ACHN (cell line): ENCODE measurements at places on chromosomes 5 and 9.

GRCh38 chr5:170560938-170561337, 57.1 kb downstream of the KCNIP1 start:
- DNase-seq, result no peak

DNA sequence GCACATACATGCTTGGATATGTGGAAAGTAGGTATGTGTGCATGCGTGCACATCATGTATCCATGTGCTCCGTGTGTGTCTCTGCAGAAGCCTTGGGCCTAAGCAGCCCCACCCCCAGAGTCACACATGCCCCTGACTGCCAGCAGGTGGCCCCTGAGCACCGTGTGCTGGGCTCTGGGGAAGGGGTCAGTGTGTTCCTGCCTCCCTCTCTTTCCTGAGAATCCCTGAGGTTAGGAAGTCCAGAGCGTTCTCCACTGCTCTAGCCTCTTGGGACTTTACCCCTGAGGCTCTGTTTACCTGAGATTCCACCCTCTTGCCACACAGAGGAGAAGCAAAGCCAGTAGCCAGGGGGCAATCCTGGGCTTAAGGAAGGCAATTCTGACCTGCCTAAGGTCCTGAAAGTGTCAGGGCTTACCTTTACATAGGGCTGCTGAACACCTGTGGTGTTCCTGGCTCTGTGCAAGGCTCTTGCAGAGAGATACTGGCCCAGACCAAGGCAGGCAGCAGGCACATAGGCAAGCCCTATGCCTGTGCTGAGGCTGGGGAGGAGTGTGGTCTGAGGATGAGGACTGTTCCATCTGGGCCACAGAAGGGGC, 207.3 kb downstream of the TMEM38B start:
- DNase-seq, result peak; percentile 57

DNA sequence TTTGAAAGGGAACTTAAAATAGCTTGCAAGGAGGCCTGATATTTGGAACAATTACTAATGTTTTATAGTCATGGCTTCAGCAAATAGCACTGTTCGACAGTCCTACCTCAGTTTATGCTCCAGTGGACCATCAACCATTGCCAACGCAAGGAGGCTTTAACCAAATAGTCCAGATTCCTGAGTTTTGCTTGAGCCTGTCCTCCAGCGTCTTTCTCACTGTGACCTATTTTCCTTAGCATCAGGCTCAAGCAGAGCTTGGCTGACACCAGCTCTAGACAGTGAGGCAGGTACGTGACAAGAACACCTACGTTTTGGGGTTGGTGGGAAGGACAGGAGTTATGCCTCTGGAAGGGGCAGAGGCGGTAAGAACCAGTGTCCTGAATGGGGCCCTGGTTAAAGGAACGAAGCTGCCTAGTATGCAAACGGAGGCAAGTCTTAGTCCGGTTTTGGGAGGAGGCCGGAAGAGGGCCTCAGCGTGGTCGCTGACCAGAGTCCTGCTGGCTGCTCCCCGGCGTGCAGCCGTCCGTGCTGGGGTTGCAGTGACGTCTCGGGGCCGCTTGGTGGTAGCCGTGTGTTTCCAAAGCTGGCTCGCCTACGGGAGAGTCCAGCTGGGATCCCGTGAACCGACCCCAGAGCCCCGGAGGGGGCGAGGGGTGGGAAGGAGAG, 998 bp upstream of the FGF18 start:
- peak; percentile 81 for DNase-seq

- no peak for DNase-seq
Measured at GRCh38 chr5:111367115-111367514, 142.9 kb downstream of the CAMK4 start.

DNA sequence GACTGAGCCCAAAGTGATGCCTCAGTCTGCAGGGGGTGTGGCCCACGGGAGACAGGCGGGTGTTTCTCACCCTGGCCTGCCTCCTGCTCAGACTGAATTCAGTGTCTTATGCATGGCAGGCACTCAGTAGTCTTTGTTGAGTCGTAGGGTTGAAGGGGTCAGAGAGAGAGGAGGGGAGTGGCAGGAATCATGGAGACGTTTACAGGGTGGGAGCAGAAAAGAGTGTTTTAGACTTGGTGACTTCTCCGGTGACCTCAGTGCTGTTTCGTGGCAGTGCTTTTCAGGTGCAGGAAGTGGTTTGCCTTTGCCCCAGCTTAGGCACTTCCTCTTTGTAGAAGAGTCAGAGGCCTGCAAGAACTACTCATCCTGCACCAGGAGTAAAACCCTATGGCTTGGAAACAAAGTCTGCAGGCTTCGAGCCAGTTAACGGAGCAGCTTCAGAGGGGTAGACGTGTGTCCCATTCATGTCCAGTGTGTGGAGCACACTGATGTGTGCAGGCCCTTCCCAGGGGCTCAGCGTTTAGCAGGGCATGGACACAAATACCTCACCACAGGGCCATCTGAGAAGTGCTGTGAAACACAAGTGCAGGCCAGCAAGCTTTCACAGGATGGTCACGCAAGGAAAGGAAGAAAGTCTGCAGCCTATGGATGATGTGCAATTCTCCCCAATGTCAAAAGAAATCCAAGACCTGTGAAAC, 24.5 kb upstream of the SEMA4D start:
- peak; percentile 12 for DNase-seq

DNA sequence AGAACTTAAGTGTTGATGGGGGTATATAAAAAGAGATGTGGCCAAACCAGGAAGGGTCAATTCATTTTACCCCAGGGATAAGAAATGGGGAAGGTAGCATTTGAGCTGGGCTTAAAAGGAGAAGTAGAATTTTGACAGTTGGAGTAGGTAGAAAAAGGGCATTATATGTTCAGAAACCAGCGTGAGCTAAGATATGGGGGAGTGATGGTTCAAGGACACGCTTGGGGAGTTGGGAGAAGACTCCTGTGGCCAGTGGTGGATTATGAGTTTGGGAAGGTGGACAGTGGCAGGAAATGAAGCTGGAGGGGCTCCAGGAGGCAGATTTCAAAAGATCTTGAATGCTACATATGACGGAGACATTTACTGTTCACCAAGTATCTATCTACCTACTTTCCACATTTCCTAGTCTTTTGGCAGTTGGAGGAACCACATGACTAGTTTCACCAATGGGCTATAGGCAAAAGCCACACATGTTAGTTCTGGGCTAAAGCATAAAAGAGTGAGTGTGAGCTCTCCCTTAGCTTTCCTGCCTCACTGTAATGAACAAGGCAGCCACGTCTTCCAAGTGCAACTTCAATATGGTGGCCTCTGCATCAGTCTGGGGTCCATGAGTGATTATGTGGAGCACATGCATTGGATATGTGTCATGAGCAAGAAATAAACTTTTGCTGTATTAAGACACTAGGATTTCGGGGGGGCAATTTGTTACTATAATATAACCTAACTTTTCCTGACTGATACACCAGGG, 15.7 kb upstream of the GSN start:
- DNase-seq, result no peak

GRCh38 chr5:10894445-10895054, 133.5 kb upstream of the DAP start:
- DNase-seq, result no peak

DNA sequence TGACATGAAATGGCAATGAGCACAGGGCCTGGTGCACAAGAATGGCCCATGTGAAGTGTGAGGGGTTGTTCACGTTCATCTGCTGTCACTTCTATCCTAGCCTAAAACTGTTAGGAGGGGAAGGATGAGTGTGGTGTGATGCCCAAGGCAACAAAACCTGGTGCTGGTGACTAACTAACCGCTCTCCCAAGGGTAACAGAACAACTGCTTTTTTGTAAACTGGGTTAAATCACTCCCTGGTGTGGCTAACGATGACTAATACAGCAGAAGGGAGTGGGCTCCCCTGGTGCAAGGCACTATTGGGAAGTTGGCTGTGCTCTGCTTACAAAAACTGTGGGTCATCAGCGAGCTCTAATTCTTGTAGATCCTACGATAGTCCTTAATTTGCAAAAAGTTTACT, 103.2 kb upstream of the VCAN start:
- DNase-seq, result no peak

- no peak for DNase-seq
Measured at GRCh38 chr9:127423476-127423933, 677 bp upstream of the ZNF79 start.

DNA sequence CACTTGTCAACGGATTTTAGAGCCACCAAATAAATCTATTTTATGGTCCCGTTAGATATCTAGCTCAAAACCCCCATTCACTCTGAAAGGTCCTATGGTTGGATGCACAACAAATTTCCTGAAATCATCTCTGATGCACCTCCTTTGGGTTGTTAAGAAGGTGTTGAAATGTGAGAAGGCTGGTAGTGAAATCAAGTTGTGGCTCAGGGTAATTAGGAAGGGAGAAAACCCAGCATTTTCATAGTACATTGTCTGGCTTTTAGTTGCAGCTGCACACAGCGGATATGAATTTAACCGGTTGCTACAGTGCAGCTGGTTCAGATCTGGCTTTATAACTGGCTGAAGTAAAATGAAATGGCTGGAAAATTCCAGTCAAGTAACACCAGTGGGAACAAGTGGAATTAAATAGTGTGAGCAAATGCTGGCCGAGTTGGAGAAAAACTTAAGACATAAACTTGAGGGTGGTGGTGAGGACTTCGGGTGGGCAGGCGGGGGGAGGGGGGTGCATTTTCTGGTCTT, 17.6 kb downstream of the RGMB start:
- no peak for DNase-seq

- peak; percentile 74 for DNase-seq
Measured at GRCh38 chr9:69122082-69122548, 52.0 kb upstream of the TJP2 start.

DNA sequence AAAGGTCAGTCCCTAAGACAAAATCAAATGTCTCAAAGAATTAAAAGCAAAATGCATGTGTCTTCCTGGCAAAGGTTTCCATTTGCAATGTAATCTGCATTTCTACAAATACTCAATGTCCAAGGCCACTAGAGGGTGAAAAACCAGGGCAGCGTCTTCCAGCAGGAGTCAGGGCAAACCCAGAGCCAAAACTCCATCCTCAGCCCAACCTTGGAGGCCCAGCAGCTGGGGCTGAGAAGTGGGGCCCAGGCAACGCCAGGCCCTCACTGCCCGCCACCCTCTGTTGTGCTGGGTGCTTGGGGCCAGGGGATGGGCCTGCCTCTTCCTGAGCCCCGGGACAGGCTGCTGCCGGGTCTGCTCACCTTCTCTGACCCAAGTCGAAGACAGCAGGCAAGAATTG, 200.1 kb downstream of the PAX5 start:
- no peak for DNase-seq

GRCh38 chr9:137388589-137389427, 34.2 kb downstream of the EXD3 start:
- DNase-seq, result no peak

GRCh38 chr5:133828722-133829121, 139.7 kb downstream of the C5orf15 start:
- DNase-seq, result no peak

DNA sequence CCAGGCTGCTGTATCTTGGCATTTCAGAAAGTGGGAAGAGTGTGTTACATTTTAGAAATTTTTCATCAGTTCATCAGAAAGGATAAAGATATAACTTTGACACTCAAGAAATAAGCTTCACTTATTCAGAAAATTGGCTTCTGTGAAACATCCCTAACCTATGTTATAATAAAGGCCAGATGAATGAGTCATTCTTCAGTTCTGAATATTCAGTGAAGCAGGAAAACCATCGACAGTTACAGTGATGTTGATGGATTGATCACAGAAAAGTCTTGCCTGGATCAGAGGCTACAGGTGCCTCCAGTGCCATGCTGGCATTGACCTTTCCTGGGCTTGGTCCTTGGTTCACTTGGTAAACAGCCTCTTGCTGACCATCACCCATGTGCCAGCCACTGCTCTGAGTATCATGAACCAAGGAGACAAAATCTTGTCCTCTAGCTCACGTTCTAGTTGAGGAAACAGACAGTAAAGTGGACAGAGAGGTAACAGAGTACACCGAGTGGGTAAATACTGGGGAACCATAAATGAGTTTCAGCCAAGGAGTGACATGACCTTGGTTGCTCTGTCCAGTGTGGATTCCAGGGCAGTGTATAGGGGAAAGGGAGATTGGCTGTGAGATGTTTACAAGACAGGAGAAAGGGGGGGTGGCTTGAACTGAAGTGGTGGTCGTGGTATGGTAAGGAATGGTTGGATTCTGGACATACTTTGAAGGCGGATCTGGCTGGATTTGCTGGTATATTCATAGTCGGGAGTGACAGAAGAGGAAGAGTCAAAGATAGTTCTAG, 98.6 kb downstream of the AMBP start:
- DNase-seq, result peak; percentile 15

- no peak for DNase-seq
Measured at GRCh38 chr5:132566657-132567056, 9.9 kb downstream of the RAD50 start.

DNA sequence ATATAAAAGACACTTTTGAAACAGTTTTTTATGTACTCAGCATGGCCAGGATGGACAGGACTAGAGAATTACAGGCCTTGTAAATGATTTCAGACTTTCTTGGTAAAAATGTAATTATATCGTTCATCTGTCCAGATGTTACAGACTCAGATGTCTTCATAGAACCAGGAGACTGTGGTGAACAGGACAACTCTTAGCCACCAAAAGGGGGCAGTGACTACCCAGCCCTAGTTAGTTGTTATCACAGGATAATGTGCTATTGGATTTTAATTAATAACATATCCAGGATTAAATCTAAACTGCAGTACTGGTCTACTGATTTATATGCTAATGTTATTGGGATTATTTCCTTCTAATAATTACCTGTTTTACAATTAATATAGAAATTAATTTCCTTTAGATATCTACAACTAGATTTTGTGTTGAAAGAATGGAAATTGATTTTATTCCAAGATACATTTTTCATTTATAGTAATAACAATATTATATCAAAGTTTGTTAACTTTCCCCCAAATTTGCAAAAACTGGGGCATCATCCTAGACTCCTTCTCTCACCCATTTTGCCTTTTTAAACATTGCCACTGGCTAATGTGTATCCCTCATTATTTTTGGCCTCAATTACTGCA, 99.4 kb downstream of the MTREX start:
- DNase-seq, result peak; percentile 41

DNA sequence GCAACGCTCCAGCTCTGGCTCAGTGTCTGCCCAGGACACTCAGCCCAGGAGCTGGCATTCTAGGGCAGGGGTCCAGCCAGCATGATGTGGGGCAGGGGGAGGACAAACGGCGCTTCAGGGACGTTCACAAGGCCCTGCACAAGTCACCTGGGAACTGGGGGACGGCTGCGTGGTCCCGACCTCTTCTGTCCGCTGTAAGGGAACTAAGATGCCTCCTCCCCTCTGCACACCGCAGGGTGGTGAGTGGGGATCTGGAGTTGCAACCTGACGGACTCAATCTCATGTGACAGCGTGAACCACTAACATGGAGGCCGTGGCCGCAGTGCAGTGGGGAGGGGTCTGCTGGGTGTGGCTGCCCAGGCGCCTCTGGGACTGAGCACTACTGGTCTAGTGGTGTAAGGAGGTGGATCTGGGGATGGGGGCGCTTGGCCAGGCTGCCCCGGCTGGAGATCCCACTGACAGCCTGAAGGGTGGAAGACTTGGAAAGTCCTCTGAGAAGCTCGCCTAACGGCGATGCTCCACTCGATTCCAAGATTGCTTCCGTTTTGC, 88.0 kb upstream of the RAPGEF1 start:
- no peak for DNase-seq

DNA sequence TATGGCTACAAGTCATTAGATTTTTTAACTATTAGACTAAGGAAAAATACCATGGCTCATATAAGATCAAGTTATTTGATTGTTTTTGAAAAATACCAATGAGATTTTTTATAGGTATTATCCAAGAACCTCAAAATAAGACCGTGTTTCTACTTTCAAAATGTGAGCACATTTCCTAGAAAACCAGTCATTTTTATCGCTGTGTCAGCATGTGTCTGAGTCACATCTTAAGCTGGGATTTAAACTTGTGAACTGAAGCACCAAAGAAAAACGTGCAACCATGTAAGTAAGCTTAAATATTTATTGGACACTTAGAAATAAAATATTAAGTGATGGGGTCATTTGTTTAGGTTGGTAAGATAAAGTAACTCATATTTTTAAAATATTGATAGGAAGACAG, 1676.0 kb upstream of the NUDT12 start:
- no peak for DNase-seq
